ENCODE measurements at places on chromosomes 2 and 18. TPM values are rescaled to one million over a fixed set of nuclear protein-coding genes. Genes with fewer than 3 reads are reported as not detected.

The CELF4 gene
- not detected for total RNA-seq

The LIMS3 gene
- not detected for total RNA-seq

The CFAP221 gene
- 0.34 TPM for total RNA-seq

The APOB gene
- total RNA-seq: not detected

The CCDC178 gene
- not detected for total RNA-seq

The SAP130 gene
- total RNA-seq: 13.2 TPM

The CRIM1 gene
- 134 TPM for total RNA-seq

The BMP10 gene
- not detected for total RNA-seq

The CXCR1 gene
- total RNA-seq: not detected

The LRRC30 gene
- not detected for total RNA-seq

The PLEK gene
- total RNA-seq: not detected

All from A549 treated with DMSO at 1 μM for 4 hours (cell line).